HuH-7.5 (cell line): ENCODE measurements at places on chromosomes 2 and 18.

DNA sequence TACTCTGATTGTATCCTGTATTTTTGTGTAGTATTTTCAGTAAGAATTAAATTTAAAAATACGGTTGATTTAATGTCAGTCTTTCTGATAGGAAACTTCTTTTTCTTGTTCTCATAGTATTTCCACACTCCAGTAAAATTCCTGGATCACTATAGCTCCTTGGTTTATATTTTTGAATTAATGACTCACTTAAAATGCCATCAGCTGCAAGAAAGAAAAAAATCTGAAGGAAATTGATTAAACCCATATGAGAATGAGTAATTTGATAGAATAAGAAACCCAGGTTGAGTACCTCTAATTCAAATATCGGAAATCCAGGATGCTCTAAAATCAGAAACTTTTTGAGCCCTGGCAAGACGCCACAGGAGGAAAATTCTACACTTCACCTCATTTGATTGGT is 186.8 kb upstream of the RND3 start:
- no peak for DNase-seq

- DNase-seq = no peak
These were observed 11.5 kb upstream of the FEZ2 start for GRCh38 chr2:36609507-36609906.

DNA sequence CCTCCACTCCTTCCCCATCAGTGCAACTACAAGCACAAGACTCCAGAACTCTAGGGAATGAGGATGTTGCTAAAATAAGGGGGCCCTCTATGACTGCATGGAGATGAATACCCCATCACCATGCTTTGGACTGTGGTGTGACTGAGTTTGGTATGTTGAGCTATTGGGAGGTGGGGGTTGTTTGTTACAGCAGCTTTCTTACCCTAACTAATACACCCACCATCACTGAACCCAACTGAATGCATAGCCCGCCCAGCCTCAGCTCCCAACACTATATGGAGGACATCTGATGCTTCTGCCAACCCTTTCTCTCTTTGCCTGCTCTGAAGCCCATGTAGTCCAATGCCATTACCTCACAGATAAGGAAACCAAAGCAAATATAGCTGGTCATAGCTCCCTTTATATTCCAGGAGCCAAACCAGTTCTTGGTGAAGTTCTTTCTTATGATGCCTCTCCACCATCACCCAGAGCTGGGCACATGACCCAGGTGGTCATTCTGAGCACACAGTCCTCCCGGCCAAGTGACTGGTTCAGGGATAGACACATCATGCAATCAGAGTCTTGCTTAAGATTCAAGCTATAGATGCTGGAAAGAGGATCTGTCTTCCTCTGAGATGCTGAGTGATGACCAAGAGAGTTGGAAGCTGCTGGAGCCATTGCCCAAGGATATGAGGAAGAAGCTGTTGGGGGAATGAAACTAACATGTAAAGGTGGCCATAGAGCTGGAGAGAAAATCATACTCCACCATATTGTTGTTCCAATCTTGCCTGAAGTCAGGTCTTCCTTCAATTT is 155.6 kb upstream of the HAAO start:
- DNase-seq = no peak

- DNase-seq = peak; percentile 85
These were observed 1.9 kb downstream of the PRSS56 start for GRCh38 chr2:232521959-232522622.

GRCh38 chr2:122244598-122245229 is 489.3 kb downstream of the TSN start:
- DNase-seq = no peak

DNA sequence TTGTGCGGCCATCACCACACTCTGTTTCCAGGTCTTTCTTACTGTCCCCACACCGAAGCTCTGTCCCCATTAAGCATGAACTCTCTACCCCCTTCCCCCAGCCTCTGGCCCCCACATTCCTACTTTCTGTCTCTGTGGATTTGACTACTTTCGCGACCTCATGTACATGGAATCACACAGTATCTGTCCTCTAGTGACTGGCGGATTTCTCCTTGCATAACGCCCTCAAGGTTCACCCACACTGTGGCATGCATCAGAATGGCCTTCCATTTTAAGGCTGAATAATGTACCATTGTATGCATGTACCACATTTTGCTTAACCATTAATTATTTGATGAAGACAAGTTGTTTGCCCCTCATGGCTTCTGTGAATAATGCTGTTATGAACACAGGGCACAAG is 467.6 kb upstream of the HS6ST1 start:
- DNase-seq = no peak

DNA sequence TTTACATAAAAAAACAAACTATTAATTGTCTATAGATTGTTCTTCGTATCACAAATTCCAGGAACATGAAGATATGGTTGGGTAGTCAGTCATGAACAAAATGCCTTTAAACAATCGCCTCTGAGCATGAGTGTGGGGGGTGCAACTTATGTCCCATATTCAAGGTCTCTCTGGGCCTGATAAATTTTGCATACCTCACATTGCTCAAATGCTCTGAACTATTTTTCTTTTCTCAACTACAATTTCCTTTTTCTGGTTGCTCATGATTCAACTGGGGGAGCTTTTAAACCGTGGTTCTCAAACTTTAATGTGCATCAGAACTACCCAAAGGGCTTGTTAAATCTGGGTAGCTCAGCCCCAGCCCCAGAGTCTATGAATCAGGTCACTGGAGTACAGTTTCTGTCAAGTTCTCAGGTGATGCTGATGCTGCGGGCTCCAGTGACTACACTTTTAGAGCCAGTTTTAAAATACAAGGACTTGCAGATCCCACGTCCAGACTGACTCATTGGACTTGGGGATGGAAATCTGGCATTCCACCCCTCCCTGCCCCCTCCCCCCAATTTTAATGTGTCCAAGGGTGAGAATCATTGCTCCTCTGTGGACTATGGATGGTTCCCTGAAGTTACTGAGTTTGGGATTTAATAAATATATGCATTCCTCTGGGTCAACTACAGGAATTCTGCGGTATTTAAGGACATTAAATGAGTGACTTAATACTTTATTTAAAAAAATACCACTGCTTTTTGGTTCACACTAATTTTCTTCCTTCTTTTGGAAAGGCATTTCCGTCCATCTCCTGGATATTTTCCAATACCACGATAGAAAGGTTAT is 1.5 kb upstream of the GPD2 start:
- no peak for DNase-seq

DNA sequence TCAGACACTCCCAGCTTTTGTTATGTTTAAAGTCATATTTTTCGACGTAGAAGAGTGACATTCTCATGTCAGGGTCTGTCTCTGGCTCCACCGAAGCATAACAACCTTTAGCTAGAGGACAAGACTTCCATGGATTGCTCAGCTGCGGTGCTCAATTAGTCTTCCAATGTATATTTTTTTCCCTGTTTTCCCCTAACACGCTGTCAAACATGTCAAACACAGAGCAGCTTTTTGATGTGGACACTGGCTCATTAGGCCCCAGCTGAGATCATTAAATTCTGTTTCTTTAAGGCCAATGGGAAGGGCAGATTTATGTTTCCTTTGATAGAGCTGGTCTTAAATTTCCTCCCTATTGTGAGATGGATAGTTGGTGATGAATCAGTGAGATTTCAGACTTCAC is 525.4 kb downstream of the PIK3C3 start:
- DNase-seq = no peak

DNA sequence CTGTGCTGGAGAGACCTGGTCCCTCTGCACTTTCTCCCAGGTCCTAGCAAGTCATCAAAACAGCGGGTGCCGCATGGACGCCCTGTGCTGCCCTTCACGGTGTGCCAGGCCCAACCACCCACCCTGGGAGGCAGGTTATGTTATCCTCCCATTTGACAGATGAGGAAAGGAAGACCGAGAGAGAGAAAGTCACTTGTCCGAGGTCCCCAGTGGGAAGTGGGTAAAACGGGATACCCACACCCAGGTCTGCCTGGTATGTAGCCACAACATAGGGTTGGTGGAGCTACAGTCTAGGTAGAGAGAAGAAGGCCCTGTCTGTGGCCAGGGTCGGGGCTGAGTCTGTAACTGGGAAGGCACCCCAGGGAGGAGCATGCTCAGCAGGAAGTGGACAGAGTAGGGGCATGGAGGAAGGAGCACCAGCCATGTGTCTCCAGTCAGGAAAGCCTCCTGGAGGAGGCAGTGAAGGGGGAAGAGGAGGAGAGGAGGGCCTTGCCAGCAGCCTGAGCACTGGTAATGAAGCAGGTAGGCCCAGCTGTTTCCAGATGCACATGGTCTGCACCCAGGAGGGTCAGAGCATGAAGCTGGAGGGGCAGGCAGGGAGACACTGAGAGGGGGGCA is 98.4 kb downstream of the ZFP36L2 start:
- DNase-seq = no peak
